ENCODE measurements at places on chromosomes 1 and 21.
A peak's percentile ranks its signal among the peaks of the same experiment; 100 is the strongest.

- no peak for DNase-seq
These were observed 1647.9 kb downstream of the PLA2G4A start for GRCh38 chr1:188476606-188477005.

- DNase-seq = peak; percentile 71
These were observed at the start of gene METTL25B for GRCh38 chr1:156727926-156728598. TSS of gene METTL25B (plus strand) at chr1:156728469. CDS start at chr1:156729105, 636 bp downstream.

DNA sequence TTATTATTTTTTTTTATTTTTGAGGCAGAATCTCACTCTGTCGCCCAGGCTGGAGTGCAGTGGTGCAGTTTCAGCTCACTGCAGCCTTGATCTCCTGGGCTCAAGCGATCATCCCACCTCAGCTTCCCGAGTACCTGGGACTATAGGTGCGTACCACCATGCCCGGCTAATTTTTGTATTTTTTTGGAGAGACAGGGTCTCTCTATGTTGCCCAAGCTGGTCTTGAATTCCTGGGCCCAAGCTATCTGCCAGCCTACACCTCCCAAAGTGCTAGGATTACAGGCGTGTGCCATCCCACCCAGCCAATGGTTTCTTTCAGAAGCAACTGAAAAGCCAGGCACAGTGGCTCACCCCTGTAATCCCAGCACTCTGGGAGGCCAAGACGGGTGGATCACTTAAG is 2.3 kb downstream of the KRTCAP2 start:
- DNase-seq = no peak

DNA sequence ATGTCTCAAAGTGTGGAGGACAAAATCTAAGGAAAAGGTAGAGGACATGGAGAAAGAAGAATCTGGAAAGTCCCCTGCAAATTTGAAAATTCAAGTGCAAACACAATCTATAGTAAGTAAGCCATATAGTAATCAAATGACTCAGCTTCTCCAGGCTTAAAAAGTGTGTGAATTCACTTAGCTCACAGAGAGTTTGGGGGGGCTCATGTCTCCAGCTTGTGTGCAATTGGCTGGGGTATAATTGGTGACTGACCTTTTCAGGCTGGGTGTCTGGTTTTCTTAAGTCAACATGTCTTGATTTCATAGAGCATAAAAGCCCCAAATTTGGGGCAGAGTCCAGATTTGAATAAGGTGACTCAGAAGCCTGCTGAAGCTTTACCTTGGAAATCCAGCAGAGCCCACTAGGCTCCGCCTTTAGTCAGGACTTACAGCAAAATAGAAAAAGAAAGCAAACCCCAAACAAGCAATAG is 8.6 kb downstream of the CLDN14 start:
- no peak for DNase-seq

GRCh38 chr1:66695116-66695515 is 57.1 kb upstream of the DYNLT5 start:
- no peak for DNase-seq

Measured in Ammon's horn (tissue), 1 donor.